ENCODE measurements at places on chromosomes 5 and 9.

DNA sequence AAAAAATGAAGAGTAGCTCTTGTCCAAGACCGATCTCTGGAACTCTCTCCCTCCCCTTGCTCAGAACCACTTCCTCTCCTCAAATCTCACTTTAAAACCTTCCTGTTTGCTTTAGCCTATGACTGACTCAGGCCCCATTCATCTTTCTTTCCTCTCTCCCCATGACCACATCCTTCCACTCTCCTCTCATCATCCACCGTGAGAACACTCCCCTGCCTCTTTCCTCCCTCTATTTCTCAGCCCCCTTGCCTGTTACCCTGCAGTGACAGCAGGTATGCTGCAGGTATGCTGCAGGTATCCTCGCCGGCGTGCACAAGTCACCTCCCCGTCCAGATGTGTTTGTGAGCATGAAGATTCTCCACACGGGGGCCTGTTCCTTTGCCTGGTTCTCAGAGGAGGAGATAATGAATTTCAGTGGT is 505.3 kb downstream of the CCDC171 start:
- no peak for DNase-seq

DNA sequence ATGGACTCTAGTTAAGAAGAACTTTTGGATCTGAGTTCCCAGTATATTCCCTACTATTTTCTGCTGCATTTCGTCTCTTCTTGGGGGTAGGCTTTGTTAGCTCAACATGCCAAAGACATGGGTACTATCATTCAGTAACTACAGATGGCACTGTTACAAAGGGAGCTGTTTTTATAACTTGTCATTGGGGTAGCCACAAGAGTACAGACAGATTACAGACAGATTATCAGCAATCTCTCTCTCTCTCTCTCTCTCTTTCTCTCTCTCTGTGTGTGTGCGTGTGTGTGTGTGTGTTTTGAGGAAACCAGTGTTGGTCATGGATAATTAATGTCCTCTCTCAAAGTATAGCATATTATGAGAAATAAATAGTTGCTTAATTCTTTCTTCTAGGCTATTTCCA is 116.1 kb downstream of the WDR70 start:
- DNase-seq = no peak

- DNase-seq = no peak
Measured at GRCh38 chr5:127867022-127867783, 164.0 kb downstream of the CCDC192 start.

- no peak for DNase-seq
Measured at GRCh38 chr9:77018969-77019235, 553 bp upstream of the FOXB2 start.

- no peak for DNase-seq
Measured at GRCh38 chr5:142007237-142007544, 5.6 kb downstream of the GNPDA1 start.

GRCh38 chr5:127875235-127876021 is 172.2 kb downstream of the CCDC192 start:
- DNase-seq = no peak
